ENCODE measurements at places on chromosomes 5 and 9. TPM values are rescaled to one million over a fixed set of nuclear protein-coding genes. Genes with fewer than 3 reads are reported as not detected.

Gene LVRN
- 0.19 TPM for total RNA-seq

Gene ECSCR
- total RNA-seq, result 30.1 TPM

- DNase-seq, result no peak
Observed at GRCh38 chr5:22033066-22033465, 820.1 kb downstream of the CDH12 start.

GRCh38 chr5:139768807-139769465 lies 26.7 kb upstream of the PSD2 start:
- DNase-seq, result no peak

DNA sequence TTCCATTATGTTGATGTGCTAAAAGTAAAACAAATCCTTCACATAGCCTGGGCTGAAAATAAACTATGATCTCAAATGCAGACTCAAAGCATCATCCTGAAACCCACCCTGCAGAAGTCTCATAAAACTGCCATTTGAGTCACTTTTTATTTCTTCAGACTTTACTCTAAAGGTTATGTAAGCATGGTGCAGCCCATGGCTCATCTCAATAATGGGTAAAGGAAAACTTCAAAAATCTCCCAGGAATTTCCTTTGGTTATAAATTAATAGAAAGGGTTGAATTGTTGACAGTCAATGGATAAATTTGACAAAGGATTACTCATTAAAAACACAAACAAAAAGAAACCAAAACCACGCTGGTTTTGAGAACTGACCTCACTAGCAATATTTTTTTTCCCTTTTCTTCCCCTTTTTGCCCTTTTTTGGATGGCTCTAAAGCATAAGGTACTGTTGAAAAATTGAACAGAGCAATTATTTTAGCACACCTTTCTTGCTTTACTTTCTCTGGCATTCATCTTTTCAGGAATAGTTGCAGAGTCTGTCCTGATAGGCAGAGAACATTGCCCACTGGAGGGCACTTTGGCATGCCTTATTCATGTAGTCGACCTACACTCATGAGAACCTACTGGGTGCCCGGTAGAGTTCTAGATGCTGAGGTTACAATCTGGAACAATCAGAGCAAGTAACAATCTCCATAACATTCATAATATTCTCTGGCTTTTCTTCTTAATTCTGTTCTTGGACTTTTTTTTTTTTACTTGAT lies 191.4 kb downstream of the TMEM167A start:
- DNase-seq, result no peak

DNA sequence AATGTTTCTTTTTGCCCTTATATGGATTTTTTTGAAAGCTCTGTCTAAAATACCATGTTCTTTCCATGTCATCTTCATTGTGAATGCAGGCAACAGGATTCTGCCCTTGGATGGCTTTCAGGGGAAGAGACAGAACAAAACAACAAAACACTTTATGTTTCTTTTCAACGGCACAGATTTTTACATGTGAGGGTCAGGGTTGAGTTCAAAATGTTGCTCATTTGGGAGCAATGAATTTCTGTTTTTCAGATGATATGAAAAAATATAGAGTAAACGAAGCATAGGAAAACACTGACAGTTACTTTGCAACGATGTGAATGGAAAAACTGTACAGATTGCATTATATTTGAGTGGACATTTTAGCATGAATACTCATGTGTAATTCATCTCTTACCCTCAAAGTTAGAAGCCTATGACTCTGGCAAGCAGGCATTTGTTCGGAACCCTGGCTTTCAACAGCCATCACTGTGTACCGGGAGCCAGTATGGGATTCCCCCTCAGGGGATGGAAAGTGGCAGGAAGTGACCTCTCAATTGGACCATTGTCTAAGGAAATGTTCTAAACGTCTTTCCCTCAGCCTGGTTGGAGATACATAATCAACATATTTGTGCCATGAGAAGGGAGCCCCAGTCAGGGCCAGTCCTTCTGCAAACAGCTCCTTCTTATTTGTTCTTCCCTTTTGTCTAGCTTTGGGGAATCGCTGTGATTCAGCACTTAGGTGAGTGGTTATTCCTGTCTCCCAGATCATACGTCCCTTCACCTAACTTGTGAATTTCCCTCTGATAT lies 153.9 kb upstream of the MEF2C start:
- DNase-seq, result no peak

- no peak for DNase-seq
Observed at GRCh38 chr9:15642369-15642962, 89.6 kb downstream of the CCDC171 start.

- no peak for DNase-seq
Observed at GRCh38 chr9:135415586-135415985, 64.0 kb upstream of the PPP1R26 start.

GRCh38 chr5:65696892-65697291 lies 25.0 kb downstream of the SGTB start:
- DNase-seq, result no peak

Data from right atrium auricular region (tissue), 2 donors.